ENCODE measurements at places on chromosomes 5 and 9.

DNA sequence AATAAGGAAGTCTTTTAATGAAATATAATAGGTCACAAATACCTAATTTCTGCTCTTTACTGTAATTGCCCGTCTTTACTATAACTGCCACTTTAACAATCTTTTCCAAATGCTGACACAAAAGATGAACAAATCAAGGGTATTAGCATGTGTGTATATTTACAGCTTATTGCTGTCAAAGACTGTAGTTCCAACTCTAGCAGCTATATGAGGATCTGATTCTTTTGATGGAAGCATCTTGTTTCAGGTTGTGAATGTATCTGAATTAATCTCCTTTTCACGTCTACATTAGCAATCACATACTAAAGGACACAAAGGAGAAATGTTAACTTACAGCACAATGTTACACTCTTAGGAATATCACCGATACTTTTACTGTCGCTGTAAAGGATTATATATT is 27.9 kb downstream of the RFX3 start:
- DNase-seq = no peak

GRCh38 chr5:125526966-125527365 is 780.5 kb upstream of the ZNF608 start:
- no peak for DNase-seq

DNA sequence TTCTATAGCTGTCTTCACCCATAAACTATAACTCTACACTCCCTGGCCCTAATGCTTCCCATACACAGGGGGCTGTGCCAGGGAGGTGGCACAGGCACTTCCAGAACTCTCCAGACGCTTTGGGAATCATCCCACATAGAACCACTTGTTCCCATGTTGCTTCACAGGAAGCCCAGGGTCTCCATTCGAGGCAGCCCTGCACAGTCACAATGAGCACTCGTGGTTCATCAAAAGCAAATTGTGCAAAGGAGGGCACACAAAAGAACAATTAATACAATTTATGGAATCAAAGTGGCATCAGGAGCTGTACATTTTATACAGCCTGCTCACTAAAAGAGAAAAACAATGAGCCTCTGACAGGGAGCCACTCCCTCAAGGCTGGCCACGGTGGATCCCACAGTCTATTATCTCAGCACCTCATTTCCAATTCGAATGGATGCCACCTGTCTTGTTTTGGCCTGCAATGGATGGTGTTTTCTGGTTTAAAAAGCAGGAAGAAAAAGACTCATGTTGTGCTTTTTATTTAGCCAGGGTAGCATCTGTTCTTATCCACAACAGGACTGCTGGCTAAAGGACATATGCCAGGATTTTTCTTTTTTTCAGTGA is 354.8 kb downstream of the ENC1 start:
- DNase-seq = no peak

DNA sequence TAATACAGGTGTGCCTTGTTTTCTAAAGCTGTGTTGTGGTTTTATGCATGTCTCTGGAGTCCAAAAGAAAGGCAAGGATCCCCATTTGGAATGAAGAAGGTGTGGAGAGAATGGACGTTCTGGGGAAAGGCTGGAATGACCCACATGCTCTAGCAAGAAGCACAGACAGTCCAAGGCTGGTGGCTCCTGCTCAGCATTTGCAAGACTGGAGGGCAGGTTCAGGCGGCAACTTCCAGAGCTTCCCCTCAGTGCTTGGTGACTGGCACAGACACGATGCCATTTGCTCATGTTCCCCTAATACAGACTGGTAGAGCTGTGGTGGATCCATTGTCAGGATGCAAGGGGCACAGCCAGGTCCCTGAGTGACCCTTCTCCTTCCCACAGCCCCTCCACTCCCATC is 8.2 kb downstream of the SLC22A4 start:
- no peak for DNase-seq

DNA sequence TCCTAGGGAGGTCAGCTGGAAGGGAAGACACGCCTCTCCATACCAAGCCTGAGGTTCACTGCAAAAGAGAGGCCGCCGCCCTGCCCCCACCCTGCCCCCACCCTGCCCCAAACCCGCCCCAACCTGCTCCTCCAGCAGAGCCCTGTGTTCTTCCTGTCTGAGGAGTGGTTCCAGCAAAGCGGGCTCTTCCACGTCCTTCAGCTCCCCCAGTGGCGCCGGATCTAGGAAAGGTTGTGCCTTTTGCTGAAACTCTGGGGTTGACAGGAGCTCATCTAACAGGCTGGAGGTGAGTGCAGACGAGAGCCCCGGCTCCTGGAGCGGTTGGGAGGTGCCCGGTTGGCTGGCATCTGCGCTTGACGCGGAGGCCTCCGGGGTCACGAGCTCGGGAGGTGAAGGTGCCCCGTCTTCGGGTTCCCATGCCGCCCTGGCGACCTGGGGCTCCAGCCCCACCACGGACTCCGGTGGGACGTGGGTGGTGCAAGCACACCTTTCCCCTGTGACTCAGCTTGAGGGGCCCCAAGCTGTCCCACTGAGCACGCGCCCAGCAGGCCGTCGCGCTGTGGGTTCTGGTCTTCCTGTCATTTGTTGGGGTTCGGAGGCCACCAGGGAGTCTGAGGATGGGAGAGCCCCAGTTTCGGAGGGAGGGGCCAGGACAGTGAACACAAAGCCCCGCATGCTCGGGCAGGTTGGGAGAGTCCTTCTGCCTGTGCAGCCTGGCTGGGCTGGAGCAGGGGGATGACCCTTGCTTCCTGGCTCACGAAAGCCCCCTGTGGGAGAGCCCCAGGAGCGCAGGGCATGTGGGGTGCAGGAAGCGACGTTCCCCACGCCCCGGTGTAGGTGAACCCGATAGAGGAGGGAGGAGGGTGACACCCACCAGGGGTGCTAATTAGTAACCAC is 1467.1 kb downstream of the FOXD4L5 start:
- DNase-seq = no peak

- DNase-seq = no peak
Measured at GRCh38 chr9:2082772-2083171, 67.6 kb downstream of the SMARCA2 start.

DNA sequence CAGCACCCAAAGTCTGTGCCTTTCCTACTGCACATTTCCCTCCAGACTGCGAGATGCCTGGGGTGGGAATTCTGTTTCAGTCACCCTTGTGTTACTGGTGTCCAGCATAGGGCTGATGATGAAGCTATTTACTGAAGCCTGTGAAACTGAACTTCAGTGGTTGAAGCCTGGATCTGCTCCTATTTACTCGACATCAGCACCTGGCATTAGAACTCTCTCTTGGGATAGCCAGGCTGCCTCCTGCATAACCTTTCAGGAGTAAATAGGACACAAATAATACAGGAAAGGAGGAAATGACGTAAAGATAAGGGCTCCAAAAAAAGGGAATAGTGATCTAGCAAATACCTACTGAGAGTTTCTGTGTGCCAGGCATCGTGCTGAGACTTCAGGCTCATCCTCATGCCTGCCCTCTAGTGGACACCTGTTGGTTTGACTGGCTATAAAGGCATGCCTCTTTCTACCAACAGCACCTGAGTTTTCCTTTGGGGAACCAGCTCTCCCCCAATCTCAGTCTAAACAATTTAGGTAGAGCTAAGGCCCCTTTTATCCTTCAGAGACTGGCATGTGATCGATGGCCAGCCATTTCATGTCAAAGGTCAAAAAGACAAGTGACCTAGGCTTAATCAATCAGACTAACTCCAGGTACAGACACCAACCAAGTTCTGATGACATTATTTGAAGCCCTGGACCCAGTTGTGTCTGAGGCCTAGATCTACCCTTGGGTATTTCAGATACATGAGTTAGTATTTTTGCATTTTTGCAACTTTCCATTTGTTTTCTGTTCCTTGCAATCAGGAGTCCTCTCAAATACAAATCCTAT is 192.1 kb upstream of the TRIM32 start:
- DNase-seq = peak; percentile 27

DNA sequence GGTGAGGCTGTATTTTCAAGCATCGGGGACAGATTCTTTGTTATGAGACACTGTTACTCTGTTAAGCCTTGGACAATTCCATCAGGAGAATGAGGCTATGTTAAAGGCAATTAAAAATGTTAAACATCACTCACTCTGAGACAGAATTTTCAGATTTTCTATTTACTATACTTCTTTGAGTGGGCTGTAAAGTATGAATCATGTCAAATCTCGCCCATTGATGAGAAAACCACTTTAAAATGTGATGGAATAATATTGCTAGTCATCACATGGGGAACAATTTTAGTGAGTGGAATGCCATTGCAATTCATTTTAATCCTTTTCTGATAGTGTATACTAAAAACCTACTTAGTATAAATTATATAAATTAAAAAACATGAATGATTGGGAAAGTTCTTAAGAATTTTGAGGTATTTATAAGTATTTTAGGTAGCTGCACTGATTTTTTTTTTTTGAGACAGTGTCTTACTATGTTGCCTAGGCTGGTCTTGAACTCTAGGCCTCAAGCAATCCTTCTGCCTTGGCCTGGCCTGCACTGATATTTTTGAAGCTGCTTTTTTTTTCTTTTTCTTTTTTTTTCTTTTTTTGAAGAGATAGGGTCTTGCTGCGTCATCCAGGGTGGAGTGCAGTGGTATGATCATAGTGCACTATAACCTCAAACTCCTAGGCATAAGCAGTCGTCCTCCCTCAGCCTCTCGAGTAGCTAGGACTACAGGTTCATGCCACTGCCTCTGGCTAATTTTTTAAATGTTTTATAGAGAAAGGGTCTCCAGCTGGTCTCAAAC is 73.2 kb downstream of the KIAA1958 start:
- DNase-seq = no peak

DNA sequence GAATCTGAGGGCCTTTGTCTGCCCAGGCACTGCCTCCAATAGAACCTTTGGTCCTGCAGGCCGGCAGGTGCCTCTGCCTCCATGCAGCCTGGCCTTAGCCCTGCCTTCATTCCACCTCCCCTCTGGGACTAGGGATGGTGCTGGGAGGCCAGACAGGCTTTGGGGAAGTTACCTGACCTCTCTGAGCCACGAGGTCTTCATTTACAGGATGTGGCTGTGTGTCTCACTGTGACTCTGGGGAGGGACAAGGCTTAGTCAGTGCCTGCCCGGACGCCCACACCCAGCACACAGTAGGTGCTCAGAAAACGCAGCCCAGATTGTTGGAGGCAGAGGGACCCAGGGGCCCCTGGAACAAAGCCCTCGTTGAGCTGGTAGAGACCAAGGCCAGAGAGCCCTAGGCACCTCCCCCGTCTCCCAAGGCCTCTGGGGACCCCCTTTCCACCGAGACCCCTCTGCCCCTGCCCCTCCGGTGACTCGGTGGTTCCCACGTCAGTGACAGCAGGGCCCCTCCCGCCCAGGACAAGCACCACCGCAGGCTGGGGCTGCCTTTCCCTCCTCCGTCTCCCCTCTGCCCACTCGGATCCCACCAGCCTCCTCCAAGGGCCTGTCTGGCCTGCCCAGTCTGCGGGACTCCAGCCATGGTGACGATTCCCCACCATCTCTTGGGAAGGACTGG is 46.9 kb upstream of the EGFL7 start:
- no peak for DNase-seq

GRCh38 chr9:129352146-129352865 is 174.2 kb upstream of the IER5L start:
- no peak for DNase-seq
